Calu3 (cell line): ENCODE measurements at places on chromosomes 5 and 9. TPM values are rescaled to one million over a fixed set of nuclear protein-coding genes. Genes with fewer than 3 reads are reported as not detected.

GRCh38 chr9:5041390-5042115, 56.5 kb downstream of the JAK2 start:
- no peak overlapping the region for H3K27ac ChIP-seq
- H3K36me3 ChIP-seq: no peaks in the 10 kb centered on the region
- DNase-seq: no peak
- no peaks in the 10 kb centered on the region for H3K4me1 ChIP-seq

GRCh38 chr5:18754201-18754600, 1119.9 kb downstream of the TAF11L14 start:
- no peak overlapping the region for H3K27ac ChIP-seq
- H3K36me3 ChIP-seq: no peaks in the 10 kb centered on the region
- H3K4me1 ChIP-seq: no peaks in the 10 kb centered on the region
- no peaks in the 10 kb centered on the region for H3K27me3 ChIP-seq
- H3K4me3 ChIP-seq: no peak overlapping the region
- DNase-seq: no peak

DNA sequence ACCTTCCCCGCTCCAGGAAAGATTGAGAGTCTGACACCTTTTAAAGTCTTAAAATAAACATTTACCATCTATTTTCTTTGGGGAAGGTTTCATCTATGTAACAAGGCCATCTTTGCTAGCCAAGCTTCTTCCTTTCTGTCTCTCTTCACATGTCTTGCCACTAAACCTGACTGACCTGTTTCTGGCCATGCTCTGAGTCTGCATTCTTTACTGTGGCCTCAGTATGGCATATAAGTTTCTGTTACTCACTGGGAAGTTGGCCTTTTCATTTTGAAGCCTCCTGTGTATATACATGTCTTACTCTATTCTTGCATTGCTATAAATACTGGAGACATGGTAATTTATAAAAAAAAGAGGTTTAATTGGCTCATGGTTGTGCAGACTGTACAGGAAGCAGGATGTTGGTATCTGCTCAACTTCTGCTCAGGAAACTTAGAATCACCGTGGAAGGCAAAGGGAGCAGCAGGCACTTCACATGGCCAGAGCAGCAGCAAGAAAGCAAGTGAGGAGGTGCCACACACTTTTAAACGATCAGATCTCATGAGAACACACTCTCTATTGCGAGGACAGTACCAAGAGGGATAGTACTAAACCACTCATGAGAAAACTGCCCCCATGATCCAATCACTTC, 48.1 kb downstream of the KCNV2 start:
- no peaks in the 10 kb centered on the region for H3K27me3 ChIP-seq
- H3K27ac ChIP-seq: no peak overlapping the region
- H3K4me1 ChIP-seq: peaks cover 10% of the 10 kb centered on the region
- peak; percentile 5 for DNase-seq
- peaks cover 5% of the 10 kb centered on the region for H3K36me3 ChIP-seq

DNA sequence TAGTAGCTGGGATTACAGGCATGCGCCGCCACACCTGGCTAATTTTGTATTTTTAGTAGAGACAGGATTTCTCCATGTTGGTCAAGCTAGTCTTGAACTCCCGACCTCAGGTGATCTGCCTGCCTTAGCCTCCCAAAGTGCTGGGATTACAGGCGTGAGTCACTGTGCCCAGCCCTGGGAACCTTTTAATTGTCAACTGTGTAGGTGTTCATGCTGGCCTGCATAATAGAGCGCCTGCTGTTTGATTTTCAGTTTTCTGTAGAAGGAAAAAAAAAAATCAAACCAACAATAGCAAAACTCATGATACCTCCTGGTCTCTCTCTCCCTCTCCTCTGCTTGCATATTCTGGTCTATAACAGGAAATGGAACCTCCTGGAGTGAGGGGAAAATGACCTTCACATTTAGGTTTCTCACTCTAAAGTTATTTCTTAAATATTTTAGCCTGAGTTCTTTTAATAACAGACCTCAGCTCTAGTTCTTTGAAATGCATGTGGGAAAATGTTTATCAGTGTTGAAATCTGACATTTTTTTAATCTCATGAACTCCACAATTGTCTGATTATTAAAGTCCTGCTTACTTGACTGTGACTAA, 51.7 kb downstream of the EXOSC2 start:
- H3K36me3 ChIP-seq: no peaks in the 10 kb centered on the region
- H3K27ac ChIP-seq: no peak overlapping the region
- no peaks in the 10 kb centered on the region for H3K4me1 ChIP-seq
- H3K27me3 ChIP-seq: no peaks in the 10 kb centered on the region
- H3K4me3 ChIP-seq: no peak overlapping the region
- no peak for DNase-seq

DNA sequence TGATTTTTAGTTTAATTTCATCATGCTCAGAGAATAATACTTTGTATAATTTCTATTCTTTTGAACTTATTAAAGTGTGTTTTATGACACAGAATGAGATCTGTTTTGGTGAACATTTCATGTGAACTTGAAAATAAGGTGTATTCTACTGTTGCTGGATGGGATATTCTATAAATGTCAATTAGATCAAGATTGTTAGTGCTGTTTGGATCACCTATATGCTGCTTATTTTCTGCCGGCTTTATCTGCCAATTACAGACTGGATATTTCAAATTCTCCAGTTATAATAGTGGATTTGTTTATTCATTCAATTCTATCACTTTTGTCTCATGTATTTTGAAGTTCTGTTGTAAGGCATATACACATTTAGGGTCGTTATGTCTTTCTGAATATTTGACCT, 720.7 kb upstream of the RIOK2 start:
- no peak overlapping the region for H3K4me3 ChIP-seq
- H3K27ac ChIP-seq: no peak overlapping the region
- H3K36me3 ChIP-seq: no peaks in the 10 kb centered on the region
- H3K27me3 ChIP-seq: no peaks in the 10 kb centered on the region

DNA sequence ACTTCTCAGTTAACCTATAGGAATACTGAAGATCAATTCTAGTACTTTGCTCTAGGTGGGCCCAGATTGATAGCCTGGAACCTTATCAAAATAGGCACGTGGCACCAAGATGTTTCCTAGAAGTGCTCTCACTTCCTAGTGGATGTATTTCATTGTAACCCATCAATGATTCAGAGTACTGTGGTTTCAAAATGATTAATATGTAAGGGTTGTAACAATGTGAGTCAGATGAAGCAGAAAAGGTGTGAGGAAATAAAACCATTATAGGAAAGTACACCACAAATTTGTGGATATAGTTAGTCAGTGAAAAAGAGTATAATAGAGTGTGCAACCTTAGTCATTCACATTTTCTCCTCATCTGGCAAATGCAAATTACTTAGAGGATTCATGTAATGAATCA, 177.3 kb upstream of the FST start:
- H3K27ac ChIP-seq: peak overlapping the region; percentile 30
- H3K4me3 ChIP-seq: no peak overlapping the region
- H3K4me1 ChIP-seq: peaks cover 17% of the 10 kb centered on the region
- no peaks in the 10 kb centered on the region for H3K36me3 ChIP-seq

DNA sequence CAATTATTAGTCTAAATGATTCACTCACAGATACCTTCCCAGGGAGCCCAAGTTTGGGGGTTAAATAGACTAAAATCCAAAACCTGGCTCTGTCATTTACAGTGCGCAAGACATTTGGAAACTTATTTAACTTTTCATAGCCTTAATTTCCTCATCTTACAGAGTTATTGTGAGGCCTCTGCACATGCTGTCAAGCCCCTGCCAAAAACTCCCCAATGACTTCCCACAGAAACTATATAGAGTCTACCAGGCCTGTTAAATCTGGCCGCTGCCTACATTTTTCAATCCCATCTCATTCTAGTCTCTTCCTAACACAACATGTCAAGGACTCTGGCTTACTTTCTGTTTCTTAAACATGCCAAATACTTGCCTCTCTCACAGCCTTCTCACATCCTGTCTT, 412.5 kb downstream of the ELAVL2 start:
- no peak overlapping the region for H3K4me3 ChIP-seq
- no peaks in the 10 kb centered on the region for H3K27me3 ChIP-seq
- no peak for DNase-seq
- no peak overlapping the region for H3K27ac ChIP-seq
- no peaks in the 10 kb centered on the region for H3K4me1 ChIP-seq

- no peaks in the 10 kb centered on the region for H3K4me1 ChIP-seq
- H3K27ac ChIP-seq: no peak overlapping the region
Measured at GRCh38 chr5:129496864-129497595, 36.9 kb downstream of the ADAMTS19 start.

- no peak overlapping the region for H3K27ac ChIP-seq
- H3K27me3 ChIP-seq: peaks cover 42% of the 10 kb centered on the region
- no peaks in the 10 kb centered on the region for H3K36me3 ChIP-seq
- no peak overlapping the region for H3K4me3 ChIP-seq
- DNase-seq: no peak
Measured at GRCh38 chr5:159412284-159413046, 82.2 kb upstream of the IL12B start.

The IL5 gene
- not detected in 2 replicates for total RNA-seq

The KIAA1958 gene
- total RNA-seq: 10.5 and 13.0 TPM in 2 replicates

The SMARCA2 gene
- 39.3 and 47.4 TPM in 2 replicates for total RNA-seq

The PCA3 gene
- total RNA-seq: not detected in 2 replicates

The WDR31 gene
- total RNA-seq: 3.1 and 4.0 TPM in 2 replicates
